ENCODE measurements at places on chromosomes 1 and 21. TPM values are rescaled to one million over a fixed set of nuclear protein-coding genes. Genes with fewer than 3 reads are reported as not detected.

GRCh38 chr1:240936911-240937668 lies 325.1 kb upstream of the GREM2 start:
- no peaks in the 10 kb centered on the region for H3K36me3 ChIP-seq
- H3K27ac ChIP-seq = no peak overlapping the region
- H3K4me3 ChIP-seq = no peak overlapping the region
- H3K4me1 ChIP-seq = no peaks in the 10 kb centered on the region
- no peak for DNase-seq

DNA sequence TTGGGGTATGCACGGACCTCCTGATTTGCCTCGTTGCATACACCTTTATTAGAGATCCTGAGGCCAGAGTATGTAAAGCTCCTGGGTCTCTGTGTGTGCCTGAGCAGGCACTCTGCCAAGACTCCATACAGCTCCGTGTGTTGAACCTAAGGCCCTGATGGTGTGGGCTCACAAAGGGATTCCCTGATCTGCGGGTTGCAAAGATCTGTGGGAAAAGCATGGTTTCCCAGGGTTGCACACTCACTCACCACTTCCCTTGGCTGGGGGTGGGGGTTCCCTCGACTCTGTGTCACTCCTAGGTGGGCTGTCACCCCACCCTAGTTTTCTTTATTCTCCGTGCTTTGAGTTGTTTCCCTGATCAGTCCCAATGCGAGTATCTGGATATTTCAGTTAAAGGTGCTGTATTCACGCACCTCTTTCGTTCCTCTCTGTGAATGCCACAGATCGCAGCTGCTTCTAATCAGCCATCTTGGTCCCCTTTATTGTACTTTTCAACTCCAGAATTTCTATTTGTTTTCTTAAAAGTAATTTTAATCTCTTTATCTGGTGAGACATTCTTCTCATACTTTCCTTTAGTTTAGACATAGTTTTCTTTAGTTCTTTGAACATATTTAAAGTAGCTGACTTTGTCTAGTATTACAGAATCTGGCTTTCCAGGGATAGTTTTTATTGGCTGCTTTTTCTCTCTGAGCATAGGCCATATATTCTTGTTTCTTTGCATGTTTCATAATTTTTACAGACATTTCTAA lies 39.0 kb upstream of the F3 start:
- no peak overlapping the region for H3K27ac ChIP-seq
- H3K4me3 ChIP-seq = no peak overlapping the region
- H3K4me1 ChIP-seq = no peaks in the 10 kb centered on the region

DNA sequence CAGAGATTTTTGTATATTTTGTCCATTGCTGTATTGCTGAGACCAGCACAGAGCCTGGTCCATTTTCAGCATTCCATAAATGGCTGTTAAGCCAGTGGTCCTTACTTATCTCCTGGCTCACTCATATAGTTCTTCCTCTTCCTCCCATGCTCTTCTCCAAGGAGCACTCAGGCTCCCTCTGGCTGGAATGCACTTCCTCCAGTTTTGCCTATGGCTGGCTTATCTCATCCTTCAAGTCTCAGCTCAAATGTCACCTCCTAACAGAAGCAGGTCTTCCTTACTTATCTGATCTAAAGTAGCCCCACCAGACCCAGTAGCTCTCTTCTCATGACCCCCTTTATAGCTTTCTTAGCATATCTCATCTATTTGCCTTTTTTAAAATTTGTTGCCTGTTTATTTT lies 146.9 kb downstream of the SLC30A10 start:
- H3K36me3 ChIP-seq = no peaks in the 10 kb centered on the region
- H3K27me3 ChIP-seq = no peaks in the 10 kb centered on the region
- no peak for DNase-seq
- H3K4me1 ChIP-seq = no peaks in the 10 kb centered on the region

GRCh38 chr1:40379785-40380452 lies 6.4 kb downstream of the SMAP2 start:
- DNase-seq = no peak
- peaks cover 95% of the 10 kb centered on the region for H3K4me1 ChIP-seq
- H3K27ac ChIP-seq = peak overlapping the region; percentile 20
- H3K4me3 ChIP-seq = peak overlapping the region; percentile 5

GRCh38 chr1:160711602-160712311 lies at the start of gene CD48:
Gene CD48 (minus strand): TSS chr1:160711822. CDS start chr1:160711763, 59 bp downstream.
- DNase-seq = peak; percentile 37
- no peaks in the 10 kb centered on the region for H3K27me3 ChIP-seq
- H3K36me3 ChIP-seq = no peaks in the 10 kb centered on the region
- H3K4me3 ChIP-seq = peak within 1 kb of the TSS; percentile 88
- H3K4me1 ChIP-seq = peaks cover 70% of the 10 kb centered on the region
- peak within 1 kb of the TSS; percentile 56 for H3K27ac ChIP-seq

DNA sequence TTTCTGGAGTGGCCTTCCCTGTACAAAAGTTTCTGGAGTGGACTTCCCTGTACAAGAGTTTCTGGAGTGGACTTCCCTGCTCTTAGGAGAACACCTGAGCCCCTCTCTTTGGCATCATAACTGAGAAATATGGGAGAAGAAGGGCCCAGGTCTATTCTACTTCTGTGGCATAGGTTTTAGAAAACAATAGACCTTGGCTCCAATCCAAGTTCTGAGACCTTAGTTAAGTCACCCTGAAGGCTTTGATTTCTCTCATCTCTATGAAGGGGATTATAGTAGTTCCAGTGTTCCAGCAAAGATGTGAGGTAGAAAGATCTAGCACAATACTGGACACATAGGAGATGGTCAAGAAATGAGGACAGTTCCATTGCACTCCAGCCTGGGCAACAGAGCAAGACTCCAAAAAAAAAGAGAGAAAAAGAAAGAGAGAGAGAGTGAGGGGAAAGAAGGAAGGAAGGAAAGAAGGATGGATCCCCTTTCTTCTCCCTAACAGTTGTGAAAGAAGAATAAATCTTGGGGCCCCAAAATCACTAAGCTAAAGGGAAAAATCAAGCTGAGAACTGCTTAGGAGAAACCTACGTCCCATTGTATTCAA lies 13.3 kb upstream of the EIF4G3 start:
- no peaks in the 10 kb centered on the region for H3K4me1 ChIP-seq
- no peaks in the 10 kb centered on the region for H3K27me3 ChIP-seq
- H3K27ac ChIP-seq = no peak overlapping the region
- no peak for DNase-seq
- no peaks in the 10 kb centered on the region for H3K36me3 ChIP-seq
- no peak overlapping the region for H3K4me3 ChIP-seq

DNA sequence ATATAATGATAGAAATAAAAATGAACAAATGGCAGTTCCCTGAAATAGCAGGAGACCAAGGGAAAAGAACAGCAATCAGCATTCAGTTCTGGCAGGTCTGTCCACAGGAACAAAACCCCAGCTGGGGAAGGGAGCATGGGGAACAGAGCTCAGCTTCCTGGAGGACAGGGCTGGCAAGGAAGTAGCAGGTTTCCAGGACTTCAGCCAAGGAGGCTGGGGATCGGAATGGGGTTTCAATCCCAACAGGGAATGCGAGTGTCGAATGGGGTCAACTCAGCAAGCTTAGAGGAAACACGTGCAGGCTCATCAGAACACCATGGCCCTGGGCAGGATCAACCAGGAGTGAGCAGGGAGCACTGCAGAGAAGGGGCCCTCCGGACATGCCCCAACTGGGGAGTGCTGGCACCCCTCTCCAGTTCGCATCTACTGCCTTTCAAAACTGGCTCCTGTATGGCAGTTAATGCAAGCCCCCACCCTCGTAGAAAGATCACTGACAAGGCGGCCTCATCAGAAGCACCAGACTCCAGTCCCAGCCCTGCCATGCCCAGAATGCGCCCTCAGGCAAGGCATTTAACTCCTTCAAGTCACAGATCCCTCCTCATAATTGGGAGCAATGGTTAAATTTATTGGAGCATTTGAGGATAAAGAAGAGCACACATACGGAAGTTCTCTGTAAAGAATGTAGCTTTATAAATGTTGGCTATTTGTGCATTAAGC lies 72.4 kb downstream of the SEC16B start:
- H3K27ac ChIP-seq = no peak overlapping the region
- H3K4me1 ChIP-seq = no peaks in the 10 kb centered on the region
- H3K36me3 ChIP-seq = no peaks in the 10 kb centered on the region
- H3K27me3 ChIP-seq = no peaks in the 10 kb centered on the region

CYP4Z1 gene
- not detected for total RNA-seq

- no peak for DNase-seq
- no peaks in the 10 kb centered on the region for H3K4me1 ChIP-seq
- no peak overlapping the region for H3K27ac ChIP-seq
- no peak overlapping the region for H3K4me3 ChIP-seq
- no peaks in the 10 kb centered on the region for H3K27me3 ChIP-seq
These were observed 224.5 kb downstream of the ASTN1 start for GRCh38 chr1:176939993-176940392.

GRCh38 chr1:37673920-37674319 lies 18.4 kb upstream of the CDCA8 start:
- no peaks in the 10 kb centered on the region for H3K36me3 ChIP-seq
- H3K27me3 ChIP-seq = no peaks in the 10 kb centered on the region
- DNase-seq = peak; percentile 69
- H3K4me1 ChIP-seq = peaks cover 24% of the 10 kb centered on the region
- H3K27ac ChIP-seq = no peak overlapping the region
- peak overlapping the region; percentile 56 for H3K4me3 ChIP-seq

GRCh38 chr1:93516164-93516563 lies 68.2 kb downstream of the FNBP1L start:
- no peak for DNase-seq
- no peaks in the 10 kb centered on the region for H3K27me3 ChIP-seq

- no peaks in the 10 kb centered on the region for H3K4me1 ChIP-seq
- H3K4me3 ChIP-seq = no peak overlapping the region
- DNase-seq = no peak
- H3K27ac ChIP-seq = no peak overlapping the region
These were observed 177.0 kb downstream of the HS2ST1 start for GRCh38 chr1:87091425-87091824.

GRCh38 chr21:42456457-42456856 lies 39.6 kb downstream of the RSPH1 start:
- no peaks in the 10 kb centered on the region for H3K36me3 ChIP-seq
- peaks cover 35% of the 10 kb centered on the region for H3K4me1 ChIP-seq
- DNase-seq = no peak
- no peak overlapping the region for H3K27ac ChIP-seq

GRCh38 chr1:213287987-213288386 lies 236.9 kb downstream of the RPS6KC1 start:
- H3K27ac ChIP-seq = no peak overlapping the region
- DNase-seq = no peak
- no peaks in the 10 kb centered on the region for H3K36me3 ChIP-seq
- no peak overlapping the region for H3K4me3 ChIP-seq
- no peaks in the 10 kb centered on the region for H3K4me1 ChIP-seq
- H3K27me3 ChIP-seq = no peaks in the 10 kb centered on the region

- H3K36me3 ChIP-seq = no peaks in the 10 kb centered on the region
- no peak for DNase-seq
- no peak overlapping the region for H3K4me3 ChIP-seq
- no peak overlapping the region for H3K27ac ChIP-seq
- no peaks in the 10 kb centered on the region for H3K4me1 ChIP-seq
- no peaks in the 10 kb centered on the region for H3K27me3 ChIP-seq
These were observed 32.8 kb upstream of the IFFO2 start for GRCh38 chr1:18989176-18989799.

PTGFR gene
- not detected for total RNA-seq

- no peak overlapping the region for H3K27ac ChIP-seq
- no peaks in the 10 kb centered on the region for H3K4me1 ChIP-seq
- no peaks in the 10 kb centered on the region for H3K27me3 ChIP-seq
These were observed 78.7 kb downstream of the PAPPA2 start for GRCh38 chr1:176541663-176542062.

GRCh38 chr1:216416488-216416887 lies 6.8 kb downstream of the USH2A start:
- no peak overlapping the region for H3K27ac ChIP-seq
- DNase-seq = no peak
- H3K36me3 ChIP-seq = no peaks in the 10 kb centered on the region

ETNK2 gene
- 1.1 TPM for total RNA-seq

CRP gene
- not detected for total RNA-seq

OR6K6 gene
- total RNA-seq = not detected

FCRL3 gene
- total RNA-seq = 10.5 TPM

FAM167B gene
- 0.63 TPM for total RNA-seq

DNA sequence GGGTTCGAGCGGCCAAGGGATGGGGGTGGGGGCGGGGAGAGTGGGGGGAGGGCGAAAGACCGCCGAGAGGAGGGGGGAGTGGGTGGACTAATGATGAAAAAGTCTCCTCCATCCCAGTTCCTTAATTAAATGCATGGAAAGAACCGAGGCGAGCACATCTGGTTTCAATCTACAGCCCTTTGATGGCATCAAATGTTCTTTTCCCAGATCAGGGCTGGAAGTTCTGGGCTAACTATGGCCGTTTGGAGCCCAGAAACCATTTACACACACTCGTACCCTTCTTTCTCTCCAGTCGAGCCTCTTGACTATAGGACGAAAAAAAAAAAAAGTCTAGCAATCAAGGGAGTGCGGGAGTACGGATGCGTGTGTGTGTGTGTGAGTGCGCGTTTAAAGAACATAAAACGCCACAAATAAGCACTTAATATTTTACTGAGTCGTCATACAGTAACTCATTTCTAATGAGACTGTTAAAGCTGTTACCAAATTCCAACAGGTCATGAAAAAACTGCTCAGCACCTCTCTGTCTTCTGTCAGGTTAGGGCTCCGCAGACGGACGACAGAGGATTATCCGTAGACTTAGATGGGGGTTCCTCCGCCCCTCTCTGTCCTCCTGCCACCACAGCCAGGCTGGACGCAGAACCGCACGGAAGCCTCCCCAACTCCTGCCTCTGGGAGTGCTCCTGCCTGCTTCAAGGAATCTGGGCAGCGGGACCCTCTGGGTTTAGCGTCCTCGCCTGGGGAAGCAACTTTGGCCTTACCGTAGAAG lies 2.1 kb upstream of the PRRX1 start:
- H3K27ac ChIP-seq = no peak overlapping the region
- no peaks in the 10 kb centered on the region for H3K4me1 ChIP-seq
- H3K4me3 ChIP-seq = no peak overlapping the region
- H3K36me3 ChIP-seq = no peaks in the 10 kb centered on the region
- H3K27me3 ChIP-seq = peaks cover 10% of the 10 kb centered on the region

GRCh38 chr1:54716299-54717047 lies 812 bp downstream of the TTC4 start:
- H3K27ac ChIP-seq = peak overlapping the region; percentile 66
- peaks cover 16% of the 10 kb centered on the region for H3K4me1 ChIP-seq
- peaks cover 6% of the 10 kb centered on the region for H3K36me3 ChIP-seq
- H3K4me3 ChIP-seq = peak overlapping the region; percentile 99

DNA sequence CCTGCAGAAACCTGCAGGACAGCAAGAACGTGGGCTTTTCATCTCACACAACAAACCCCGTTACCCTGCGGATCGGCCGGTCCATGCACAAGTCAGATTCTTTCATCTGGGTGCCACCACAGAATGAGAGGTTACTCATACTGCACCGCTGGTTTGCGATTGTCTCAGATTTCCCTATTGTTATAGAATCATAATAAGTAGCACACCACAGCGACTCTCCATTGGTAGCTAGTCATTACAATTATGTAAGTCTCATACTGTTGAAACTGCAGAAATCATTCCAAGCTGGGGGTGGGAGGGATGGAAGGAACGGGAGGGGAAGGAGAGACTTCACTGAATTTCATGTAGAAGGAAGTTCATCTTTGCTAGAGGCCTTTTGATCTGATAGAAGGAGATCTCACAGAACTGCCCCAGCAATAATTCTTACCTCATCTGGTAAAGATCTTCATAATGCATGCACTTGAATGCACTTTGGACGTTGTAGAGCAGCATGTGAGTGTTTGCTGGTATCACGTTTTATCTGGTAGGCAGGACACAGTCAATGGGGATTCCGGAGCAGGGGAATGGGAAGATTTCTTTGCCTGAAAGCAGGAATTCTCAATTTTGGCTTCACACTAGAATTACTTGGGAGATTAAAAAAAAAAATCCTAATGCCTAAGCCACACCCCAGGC lies 221.1 kb downstream of the KIF26B start:
- no peak overlapping the region for H3K27ac ChIP-seq
- no peaks in the 10 kb centered on the region for H3K36me3 ChIP-seq
- H3K27me3 ChIP-seq = no peaks in the 10 kb centered on the region
- DNase-seq = no peak
- H3K4me1 ChIP-seq = peaks cover 5% of the 10 kb centered on the region

NLRP3 gene
- total RNA-seq = 2.6 TPM

All from CD8-positive, alpha-beta memory T cell (primary cell).